ENCODE measurements at places on chromosomes 11 and 22.

- no peak for DNase-seq
Observed at GRCh38 chr11:18027475-18027874, 14.6 kb upstream of the SERGEF start.

DNA sequence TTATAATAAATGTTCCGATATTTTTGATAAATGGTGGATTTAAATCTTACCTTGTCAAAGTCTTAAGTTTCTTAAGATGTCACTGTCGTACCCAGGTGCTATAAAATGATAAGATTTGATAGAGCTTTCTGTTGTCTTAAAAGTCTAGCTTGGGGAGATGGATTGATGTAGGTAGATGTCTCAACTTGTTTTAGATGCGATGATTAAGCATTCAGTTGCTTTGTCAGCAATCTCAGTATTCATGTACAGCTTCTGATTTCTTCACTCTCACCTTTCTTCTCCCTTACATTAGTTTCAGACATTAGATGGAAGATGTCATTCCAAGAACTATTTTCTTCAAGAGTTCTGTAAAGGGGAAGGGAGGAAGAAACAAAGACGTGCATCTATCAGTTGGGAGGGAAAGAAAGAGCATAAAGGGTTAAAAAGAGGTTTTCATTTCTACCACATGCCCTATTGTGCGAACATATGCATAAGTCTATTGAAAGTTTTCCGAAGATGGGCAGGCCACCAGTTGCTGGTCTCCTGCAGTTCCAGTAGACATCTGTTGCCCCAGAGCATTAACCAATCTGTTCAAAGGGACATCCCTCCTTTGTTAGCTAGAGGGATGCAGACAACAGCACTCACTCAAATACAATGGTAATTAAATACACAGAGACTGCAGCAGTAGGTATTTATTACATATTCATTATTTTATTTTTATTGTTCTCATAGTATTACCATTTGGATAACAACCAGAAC lies 38.4 kb downstream of the ZC3H12C start:
- DNase-seq = no peak

DNA sequence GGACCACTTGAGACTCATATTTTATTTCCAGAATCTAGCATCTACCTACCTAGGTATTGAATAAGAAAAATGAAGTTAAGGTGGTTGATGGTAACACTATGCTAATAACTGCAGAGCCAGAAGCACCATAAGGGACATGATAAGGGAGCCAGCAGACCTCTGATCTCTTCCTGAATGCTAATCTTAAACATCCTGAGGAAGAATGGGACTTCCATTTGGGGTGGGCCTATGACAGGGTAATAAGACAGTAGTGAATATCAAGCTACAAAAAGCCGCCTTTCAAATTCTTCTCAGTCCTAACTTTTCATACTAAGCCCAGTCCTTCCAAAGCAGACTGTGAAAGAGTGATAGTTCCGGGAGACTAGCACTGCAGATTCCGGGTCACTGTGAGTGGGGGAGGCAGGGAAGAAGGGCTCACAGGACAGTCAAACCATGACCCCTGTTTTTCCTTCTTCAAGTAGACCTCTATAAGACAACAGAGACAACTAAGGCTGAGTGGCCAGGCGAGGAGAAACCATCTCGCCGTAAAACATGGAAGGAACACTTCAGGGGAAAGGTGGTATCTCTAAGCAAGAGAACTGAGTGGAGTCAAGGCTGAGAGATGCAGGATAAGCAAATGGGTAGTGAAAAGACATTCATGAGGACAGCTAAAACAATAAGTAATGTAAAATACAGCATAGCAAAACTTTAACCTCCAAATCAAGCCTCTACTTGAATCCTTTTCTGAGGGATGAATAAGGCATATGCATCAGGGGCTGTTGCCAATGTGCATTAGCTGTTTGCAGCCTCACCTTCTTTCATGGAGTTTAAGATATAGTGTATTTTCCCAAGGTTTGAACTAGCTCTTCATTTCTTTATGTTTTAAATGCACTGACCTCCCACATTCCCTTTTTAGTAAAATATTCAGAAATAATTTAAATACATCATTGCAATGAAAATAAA lies 2.1 kb downstream of the HBB start:
- no peak for DNase-seq

DNA sequence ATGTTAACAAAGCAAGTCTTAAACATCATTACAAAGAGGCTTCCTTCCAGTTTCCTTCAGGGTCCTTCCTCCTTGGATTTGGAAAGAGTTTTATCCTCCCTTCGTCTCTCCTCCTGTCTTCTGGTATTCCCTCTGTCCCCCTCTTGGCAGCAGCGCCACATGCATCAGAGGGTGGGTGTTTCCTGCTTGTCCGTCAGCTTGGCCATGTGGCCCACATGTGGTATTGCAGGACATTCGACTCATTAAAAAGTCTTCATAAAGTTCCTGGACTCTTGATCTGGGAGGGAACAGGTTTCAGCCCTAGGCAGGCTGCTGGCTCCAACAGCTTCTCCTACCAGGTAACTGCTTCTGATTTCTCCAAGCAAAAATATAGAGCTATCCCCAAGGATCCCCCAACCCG lies 189.8 kb downstream of the CSNK2A3 start:
- DNase-seq = no peak

GRCh38 chr22:25025491-25026400 lies 73.2 kb downstream of the KIAA1671 start:
- DNase-seq = no peak

- DNase-seq = no peak
Observed at GRCh38 chr11:432501-433100, 9.2 kb downstream of the ANO9 start.

- no peak for DNase-seq
Observed at GRCh38 chr11:24253237-24253760, 243.6 kb upstream of the LUZP2 start.

- DNase-seq = peak; percentile 53
Observed at GRCh38 chr11:12842933-12843636, 166.0 kb upstream of the RASSF10 start.

DNA sequence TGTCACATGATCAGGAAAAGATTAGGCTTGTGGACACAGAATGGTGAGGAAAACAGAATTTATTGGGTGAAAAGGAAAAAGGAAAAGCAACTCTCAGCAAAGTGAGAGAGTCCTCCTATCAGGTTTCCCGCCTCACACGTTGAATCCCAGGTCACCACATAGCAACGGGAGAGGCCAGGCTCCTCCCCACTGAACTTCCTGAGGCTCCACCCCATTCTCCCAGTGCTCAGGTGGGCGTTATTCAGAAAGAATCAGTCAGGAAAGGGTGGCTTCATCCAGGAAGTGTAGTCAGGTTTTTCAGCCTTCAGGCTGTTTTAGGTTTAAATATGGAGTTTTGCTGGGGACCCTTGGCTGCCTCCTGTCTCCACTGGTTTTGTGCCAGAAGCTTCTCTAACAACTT lies 66.9 kb downstream of the SPON1 start:
- no peak for DNase-seq

- no peak for DNase-seq
Observed at GRCh38 chr22:28560046-28560742, 119.4 kb downstream of the TTC28 start.

All from right renal cortex interstitium (tissue), 3 donors.